Hematopoietic multipotent progenitor cell (in vitro differentiated cells): ENCODE measurements at places on chromosomes 1 and 21.
A peak's percentile ranks its signal among the peaks of the same experiment; 100 is the strongest.

GRCh38 chr1:236342403-236343245 lies 51.5 kb upstream of the EDARADD start:
- DNase-seq: no peak

GRCh38 chr1:184417916-184418315 lies 31.1 kb downstream of the C1orf21 start:
- DNase-seq: no peak

GRCh38 chr1:165452336-165453130 lies 7.6 kb upstream of the RXRG start:
- no peak for DNase-seq

GRCh38 chr1:28139025-28139712 lies 37.3 kb downstream of the PTAFR start:
- no peak for DNase-seq

- peak; percentile 65 for DNase-seq
Observed at GRCh38 chr21:29080454-29080941, 7.0 kb upstream of the CCT8 start.

DNA sequence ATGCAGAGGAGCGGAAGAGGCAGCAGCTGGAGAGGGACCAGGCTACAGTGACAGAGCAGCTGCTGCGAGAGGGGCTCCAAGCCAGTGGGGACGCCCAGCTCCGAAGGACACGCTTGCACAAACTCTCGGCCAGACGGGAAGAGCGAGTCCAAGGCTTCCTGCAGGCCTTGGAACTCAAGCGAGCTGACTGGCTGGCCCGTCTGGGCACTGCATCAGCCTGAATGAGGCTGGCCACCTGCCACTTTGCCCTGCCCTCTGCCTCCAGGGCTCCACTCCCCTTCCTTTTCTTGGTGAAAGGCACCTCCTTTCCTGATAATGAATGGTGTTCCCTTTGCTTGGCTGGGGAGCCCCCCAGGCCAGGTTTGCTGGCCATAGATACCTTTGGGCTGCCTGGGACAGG lies 3.3 kb upstream of the HMGN2 start:
- no peak for DNase-seq

DNA sequence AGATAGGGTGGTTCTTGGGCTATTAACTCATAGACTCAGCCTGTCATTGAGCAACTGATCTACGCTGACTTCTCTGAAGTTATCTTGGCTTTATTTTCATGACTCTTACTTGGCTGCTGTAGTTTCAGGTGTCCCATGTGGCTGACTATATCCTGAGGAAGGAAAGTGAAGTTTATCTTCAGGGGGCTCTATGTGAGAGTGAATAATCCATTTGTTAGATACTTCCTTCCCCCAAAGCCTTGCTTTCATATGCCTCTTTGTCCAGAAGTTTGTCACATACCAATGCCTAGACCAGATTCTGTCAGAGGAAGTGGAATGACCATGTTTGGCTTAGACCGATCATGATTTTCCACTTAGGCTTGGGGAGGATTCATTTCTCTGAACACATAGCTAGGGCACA lies 27.9 kb upstream of the C1orf87 start:
- DNase-seq: peak; percentile 4

DNA sequence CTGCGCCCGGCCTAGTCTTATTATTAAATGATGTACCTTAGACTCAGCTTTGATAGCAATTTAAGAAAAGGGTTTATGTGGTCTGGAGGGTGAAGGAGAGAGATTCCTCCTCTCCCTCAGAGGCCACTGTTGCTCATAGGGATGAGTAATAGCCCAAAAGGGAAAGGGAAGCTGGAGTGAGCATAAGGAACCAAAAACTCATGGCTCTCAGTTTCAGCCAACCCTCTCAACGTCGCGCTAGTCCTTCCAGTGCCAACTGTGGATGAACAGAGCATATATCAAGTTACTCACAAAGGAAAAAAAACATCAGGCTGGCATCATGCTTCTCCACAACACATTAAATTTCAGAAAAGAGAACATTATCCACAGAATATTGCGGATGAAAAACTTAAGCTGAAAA lies 8.3 kb upstream of the GPR89B start:
- no peak for DNase-seq

DNA sequence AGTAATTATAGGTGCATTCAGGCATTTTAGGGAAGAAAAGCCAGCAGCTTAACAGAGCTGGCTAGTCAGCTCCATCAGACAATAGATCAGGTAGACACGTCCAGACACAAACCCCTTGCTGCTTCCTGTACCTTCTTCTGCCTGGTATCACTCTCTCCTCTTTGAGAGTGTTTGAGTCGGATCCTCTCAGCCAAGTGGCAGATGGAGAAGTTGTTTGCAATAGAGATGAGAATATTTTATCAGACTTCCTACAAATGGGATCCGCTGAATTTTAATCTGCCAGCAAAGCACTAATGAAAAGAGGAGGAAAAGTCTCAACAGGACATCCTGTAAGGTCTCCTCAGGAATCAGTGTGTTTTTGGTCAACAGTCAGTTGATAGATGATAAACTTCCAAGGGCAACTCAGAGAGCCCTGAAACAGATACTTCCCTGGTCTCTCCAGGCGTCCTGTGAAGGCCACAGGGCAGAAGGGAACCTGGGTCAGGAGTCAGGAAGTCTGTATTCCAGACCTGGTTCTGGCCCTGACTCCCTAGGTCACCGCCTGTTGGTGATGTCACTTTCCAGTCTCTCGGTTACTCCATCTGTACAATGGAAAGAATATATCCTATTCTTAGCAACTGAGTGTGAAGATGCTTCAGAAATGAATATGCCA lies 62.1 kb upstream of the PROX1 start:
- DNase-seq: no peak

DNA sequence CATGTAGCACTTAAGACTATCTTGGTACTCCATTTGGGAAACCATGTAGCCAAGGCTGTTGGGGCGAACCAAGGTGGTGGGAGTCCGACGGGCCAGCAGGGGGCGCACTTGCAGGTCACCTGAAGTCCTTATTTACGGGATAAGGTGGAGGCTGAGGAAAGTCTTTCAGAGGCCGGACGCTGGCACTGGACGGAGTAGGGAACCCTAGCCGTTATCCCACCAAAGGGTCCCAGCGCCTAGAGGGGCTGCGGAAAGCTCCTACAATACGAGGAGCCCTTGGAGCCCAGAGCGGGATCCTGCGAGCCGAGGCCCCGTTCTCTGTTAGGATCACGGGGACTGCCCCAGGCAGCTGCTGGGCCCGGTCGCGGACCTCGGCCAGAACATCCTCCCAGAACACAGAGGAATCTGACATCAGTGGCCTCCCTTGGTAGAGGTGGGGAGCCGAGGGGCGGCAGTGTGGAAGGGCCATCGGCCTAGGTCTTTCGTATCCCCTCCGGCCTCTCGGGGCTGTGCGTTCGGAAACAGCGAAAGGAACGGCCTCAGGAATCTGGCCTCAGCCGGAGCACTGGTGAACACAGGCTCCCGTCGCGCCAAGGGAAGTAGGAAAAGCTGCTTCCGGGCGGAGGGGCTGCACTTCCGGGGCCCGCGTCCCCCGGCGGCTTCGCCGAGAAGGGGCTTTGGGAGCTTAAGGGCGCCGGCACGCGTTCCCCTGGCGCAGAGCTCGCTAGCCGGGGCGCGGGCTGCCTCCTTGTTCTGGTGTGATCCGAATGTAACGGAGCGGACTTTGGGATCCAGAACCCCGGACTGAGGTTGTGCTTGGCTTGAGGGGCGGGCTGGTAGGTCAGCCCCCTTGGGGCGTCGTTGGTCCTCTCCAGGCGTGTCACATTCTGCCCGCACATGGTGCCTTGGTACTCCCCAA lies 29.9 kb upstream of the RPTN start:
- peak; percentile 81 for DNase-seq

- no peak for DNase-seq
Observed at GRCh38 chr1:224698015-224698451, 81.9 kb downstream of the CNIH3 start.

DNA sequence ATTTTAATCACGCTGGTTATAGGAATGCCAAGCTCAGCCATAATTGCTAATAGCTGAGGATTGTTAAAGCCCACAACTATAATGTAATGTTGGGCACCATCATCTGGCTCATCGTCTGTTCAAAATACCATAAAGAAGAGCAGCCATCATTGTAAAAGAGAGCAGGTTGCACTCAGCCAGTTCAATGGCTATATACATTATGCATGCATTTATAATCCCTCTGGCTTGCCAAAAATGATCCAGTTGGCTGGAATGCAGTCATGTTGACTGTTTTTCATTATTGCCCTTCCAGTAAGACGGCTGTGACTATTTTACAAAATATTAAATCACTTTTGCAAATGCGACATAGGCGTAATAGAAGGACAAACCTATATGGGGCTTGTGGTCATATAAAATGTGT lies 85.3 kb downstream of the SPAG17 start:
- no peak for DNase-seq

- no peak for DNase-seq
Observed at GRCh38 chr1:184685116-184685515, 69.5 kb downstream of the EDEM3 start.

DNA sequence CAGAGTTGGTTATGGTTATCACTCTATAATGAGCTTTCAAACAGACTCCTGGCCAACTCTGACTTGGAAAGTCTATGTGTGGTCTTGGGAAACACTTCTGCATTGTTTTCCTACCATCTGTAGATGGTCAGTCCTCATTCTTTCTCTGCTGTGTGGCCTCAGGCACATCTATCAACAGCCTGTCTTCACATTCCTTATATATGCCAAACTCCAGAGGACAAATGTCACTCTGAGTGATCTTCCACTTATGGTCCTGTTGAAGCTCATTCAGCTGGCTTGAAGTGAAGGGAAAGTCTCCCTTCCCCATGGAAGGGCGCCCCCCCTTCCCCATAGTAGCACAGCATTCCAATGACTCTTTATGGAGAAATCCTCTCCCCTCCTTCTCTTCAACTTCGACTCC lies 58.7 kb downstream of the VANGL2 start:
- no peak for DNase-seq

DNA sequence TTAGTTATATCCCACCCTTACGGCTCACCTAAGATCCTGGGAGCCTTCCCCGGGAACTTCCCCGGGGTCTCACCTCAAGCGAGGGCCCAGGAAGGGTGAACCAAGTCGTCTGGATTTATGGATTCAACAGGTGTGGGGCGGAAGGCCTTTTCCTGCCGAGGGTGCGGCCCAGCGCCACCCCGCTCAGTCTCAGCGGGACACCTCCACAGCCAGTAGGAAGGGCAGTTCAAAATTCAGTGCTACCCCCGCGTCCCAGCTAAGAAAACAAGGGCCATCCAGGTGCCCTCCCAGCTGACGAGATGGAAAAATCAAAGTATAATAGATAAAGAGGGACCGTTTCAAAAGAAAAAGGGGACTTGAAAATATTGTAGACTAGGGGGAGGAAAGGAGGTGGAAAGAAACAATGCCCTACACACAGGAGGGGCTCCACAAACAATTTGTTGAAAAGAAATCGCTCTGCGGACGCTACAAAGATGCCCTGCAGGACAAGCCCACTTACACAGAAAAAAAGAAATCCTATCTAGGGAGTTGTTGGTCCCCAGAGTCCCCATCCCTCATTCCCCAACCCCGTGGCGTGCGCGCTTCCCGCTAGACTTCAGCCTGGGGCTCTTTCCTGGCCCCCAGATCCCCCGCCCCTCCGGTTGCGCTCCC lies 1.3 kb downstream of the SLC2A1 start:
- no peak for DNase-seq

DNA sequence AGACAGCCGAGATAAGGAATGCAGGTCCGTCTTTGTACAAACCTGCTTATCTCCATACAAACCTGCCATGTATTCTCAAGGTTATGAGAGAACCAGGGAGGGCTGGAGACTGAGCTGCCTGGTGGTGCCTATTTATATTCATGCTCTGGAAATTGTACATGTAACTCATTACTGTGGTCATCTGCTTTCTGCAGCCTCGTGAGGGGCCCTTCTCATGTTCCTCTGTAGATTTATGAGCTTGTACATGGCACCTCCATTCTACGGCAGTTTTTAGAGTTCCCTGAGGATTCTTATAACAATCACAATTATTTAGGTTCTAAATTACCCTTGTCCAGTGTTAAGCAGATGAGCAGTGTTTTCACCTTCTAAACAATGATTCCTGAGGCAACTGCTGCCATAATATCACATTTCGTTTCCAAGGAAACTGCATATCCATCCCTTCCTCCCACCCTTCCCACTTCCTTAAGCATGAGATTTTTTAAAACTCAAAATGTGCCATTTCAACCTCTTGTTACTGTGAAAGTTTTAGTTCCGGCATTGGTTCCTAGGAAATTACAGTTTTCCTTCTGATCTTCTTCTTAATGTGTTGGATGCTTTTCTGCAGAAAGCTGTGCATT lies 112.1 kb downstream of the ST6GALNAC3 start:
- no peak for DNase-seq

DNA sequence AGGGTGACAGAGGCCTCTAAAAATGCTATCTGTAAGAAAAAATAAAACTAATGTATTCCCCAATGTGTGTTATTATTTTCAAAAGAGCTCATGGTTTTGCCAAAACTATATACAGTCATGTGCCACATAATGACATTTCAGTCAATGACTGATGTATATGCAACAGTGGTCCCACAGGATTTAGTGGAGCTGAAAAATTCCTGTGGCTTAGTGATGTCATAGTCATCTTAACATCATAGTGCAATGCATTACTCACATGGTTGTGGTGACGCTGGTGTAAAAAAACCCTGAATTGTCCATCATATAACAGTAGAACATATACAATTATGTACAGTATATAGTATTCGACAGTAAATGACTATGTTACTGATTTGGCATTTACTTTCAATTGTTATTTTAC lies 172.4 kb downstream of the CACNA1E start:
- no peak for DNase-seq

DNA sequence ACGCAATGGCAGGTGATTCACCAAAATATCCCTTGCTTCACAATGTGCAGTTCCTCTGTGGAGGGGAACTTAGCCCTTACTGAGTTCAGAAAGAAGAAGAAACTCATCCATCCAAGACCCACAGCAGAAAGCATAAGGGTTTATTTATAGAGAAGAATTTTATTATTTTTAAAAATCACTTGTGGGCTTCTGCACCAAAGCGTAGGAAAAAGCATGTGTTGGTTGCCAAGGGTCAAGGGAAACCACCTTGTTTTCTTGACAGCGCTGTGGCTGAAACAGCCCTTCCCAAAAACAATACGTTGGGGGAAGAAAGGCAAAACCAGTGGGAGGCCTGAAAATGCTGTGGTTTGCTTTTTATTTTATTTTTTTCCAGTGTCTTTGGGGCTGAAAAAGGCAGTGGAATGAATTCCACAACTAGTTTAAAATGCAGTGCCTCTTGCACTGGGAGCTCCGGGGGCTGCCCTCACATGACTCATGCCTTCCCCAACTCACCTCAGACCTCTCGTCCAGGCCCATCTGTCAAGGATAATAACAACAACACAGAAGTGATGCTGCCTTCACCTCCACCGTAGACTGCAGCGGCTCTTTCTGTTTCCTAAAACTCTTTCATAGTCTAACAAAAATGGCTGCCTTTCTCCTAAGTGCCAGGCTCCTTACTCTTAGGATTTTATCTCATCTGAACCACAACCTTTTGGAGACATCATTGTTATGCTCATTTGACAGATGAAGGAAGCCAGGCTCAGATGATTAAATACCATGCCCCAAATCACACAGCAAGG lies 224.2 kb upstream of the JUN start:
- DNase-seq: peak; percentile 11
